GM23338 (cell line): ENCODE measurements at places on chromosomes 1 and 21. TPM values are rescaled to one million over a fixed set of nuclear protein-coding genes. Genes with fewer than 3 reads are reported as not detected.

Gene FNDC10
- 11.1 and 15.1 TPM in 2 replicates for total RNA-seq

Gene S100A1
- 0.66 TPM in 1 of 2 replicates, not detected in the other for total RNA-seq

Gene CRNN
- not detected in 2 replicates for total RNA-seq

Gene C1orf94
- 4.9 and 5.3 TPM in 2 replicates for total RNA-seq

GRCh38 chr1:171807556-171807955 is 26.1 kb downstream of the METTL13 start:
- no peak for DNase-seq
- no peak overlapping the region for H3K27ac ChIP-seq
- no peaks in the 10 kb centered on the region for H3K36me3 ChIP-seq

- no peaks in the 10 kb centered on the region for H3K27me3 ChIP-seq
- H3K4me3 ChIP-seq = no peak overlapping the region
- no peaks in the 10 kb centered on the region for H3K4me1 ChIP-seq
Observed at GRCh38 chr1:183962903-183963302, 74.6 kb downstream of the COLGALT2 start.

GRCh38 chr1:59511476-59512465 is 214.9 kb downstream of the FGGY start:
- H3K27me3 ChIP-seq = no peaks in the 10 kb centered on the region
- H3K36me3 ChIP-seq = no peaks in the 10 kb centered on the region
- H3K4me1 ChIP-seq = no peaks in the 10 kb centered on the region; the same call in none of the 2 replicates
- H3K27ac ChIP-seq = no peak overlapping the region

GRCh38 chr21:27694667-27695066 is 727.8 kb upstream of the ADAMTS5 start:
- no peaks in the 10 kb centered on the region for H3K27me3 ChIP-seq
- no peaks in the 10 kb centered on the region for H3K36me3 ChIP-seq
- no peak overlapping the region for H3K27ac ChIP-seq
- H3K4me3 ChIP-seq = no peak overlapping the region

DNA sequence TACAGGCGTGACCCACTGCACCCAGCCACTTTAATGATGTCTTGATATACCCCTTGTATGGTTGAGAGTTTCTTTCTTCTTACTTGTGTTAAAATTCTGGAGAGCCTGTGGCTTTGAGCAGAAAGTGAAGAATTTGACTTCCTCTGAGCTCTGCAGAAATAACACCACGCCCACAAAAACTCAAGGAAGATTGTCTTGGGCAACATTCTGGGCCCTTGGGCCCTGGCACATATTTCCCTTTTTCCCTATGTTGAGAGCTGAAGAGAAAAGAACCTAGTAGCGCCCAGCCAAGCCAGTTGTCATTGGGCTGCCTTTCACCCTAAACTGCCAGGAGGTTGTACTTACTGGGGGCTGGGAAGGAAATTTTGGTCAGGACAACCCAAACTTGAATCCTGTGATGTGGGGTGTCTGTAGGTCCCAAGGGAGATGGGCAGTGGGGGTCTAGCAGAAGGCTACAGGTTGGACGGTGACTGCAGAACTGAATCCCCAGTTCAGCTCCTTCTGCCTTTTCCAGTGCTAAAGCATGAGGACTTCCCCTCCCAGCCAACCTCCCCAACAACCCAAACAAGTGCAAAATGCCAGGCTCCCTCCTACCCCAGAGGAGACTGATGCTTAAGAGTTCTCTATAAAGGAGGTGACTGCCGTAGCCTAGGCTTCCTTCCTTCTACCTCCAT is 11.7 kb upstream of the SNAPIN start:
- no peaks in the 10 kb centered on the region for H3K4me1 ChIP-seq
- peak overlapping the region; percentile 89 for H3K27ac ChIP-seq
- no peak overlapping the region for H3K4me3 ChIP-seq
- H3K36me3 ChIP-seq = peaks cover 38% of the 10 kb centered on the region
